ENCODE measurements at places on chromosomes 7 and 10.

GRCh38 chr7:31333291-31333690 is 7.2 kb downstream of the NEUROD6 start:
- no peak for DNase-seq

DNA sequence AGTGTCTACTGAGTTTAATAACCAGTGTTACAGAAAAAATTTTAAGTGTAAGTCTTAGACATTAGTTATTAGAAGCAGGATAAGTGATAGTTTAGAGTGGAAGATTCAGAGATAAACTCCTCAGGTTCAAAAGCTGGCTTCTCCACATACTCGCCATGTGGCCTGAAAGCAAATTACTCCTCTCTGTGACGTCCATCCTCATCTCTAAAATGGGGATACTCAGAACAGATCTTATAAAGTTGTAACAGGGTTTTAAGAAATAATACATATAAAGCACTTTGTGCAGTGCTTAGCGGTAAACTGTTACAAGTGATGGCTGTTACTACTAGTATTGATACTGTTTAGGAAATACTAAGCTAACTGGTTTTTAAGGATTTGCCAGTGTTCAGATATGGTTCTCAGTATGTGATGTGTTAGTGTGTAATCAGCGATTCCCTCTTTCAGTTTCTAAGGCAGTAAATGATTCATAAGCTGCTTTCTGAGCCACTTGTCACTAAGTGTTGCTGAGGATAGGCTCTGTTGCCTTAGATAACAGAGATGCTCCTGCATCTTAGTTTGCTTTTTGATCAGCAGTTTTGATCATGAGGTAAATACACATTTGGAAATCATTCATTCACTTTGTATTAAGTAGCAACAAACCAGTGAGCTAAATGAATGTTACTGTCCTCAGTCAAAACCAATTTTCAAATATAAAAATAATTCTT is 58.7 kb downstream of the CYP51A1 start:
- DNase-seq = no peak

- DNase-seq = no peak
Observed at GRCh38 chr10:110833234-110833940, 38.3 kb upstream of the PDCD4 start.

- DNase-seq = no peak
Observed at GRCh38 chr10:13765641-13766341, 179.0 kb downstream of the PRPF18 start.

GRCh38 chr10:105154736-105155135 is 513.6 kb downstream of the SORCS3 start:
- no peak for DNase-seq

- no peak for DNase-seq
Observed at GRCh38 chr7:92466682-92467081, 11.1 kb downstream of the ERVW-1 start.
